ENCODE measurements at places on chromosomes 6 and 20.

- DNase-seq = no peak
These were observed 108.8 kb upstream of the TENT5A start for GRCh38 chr6:81861281-81861680.

GRCh38 chr20:22620342-22620741, 36.0 kb upstream of the FOXA2 start:
- no peak for DNase-seq

- DNase-seq = no peak
These were observed 332.0 kb downstream of the BTBD9 start for GRCh38 chr6:38307740-38308139.

DNA sequence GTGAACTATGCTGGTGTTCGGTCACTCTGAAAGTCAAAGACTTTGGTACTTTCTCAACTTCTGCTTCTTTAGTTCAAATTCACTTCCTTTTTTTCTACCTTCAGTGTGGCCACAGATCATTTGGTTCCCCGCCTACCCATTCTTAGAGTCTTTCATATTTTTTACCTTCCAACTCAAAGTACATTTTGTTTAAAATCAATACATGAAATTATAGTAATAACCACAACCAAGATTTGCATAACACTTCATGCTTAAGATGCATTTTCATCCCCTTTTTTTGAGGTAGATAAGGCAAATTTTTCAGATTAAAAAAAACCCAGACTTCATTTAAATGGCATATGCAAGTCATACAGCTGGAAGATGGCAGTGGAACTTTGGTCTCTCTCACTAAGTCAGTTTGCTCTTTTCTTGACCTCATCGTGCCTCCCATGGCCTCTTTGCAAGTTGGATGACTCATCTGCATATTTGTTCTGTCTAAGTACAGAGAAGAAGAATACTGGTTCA, 11.9 kb upstream of the CNR1 start:
- no peak for DNase-seq

DNA sequence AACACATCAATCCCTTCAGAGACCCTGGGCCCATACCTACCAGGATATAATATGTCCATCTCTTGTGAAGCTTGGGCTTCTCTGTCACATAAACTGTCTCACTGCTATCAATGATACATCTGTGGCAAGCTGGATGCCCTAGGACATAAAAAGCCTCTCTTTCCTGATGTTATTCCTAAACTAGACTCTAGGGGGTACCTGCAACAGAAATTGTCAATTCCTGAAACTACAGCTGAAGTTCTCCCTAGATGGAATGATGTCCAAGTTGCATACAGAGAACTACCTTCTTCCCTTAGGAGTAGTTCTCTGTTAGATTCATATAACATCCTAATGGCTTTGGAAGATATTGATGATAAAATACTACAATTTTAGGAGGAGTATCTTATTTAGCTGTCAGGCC, 35.8 kb downstream of the TBX18 start:
- no peak for DNase-seq

- no peak for DNase-seq
These were observed 119.4 kb downstream of the SASH1 start for GRCh38 chr6:148461986-148462577.

DNA sequence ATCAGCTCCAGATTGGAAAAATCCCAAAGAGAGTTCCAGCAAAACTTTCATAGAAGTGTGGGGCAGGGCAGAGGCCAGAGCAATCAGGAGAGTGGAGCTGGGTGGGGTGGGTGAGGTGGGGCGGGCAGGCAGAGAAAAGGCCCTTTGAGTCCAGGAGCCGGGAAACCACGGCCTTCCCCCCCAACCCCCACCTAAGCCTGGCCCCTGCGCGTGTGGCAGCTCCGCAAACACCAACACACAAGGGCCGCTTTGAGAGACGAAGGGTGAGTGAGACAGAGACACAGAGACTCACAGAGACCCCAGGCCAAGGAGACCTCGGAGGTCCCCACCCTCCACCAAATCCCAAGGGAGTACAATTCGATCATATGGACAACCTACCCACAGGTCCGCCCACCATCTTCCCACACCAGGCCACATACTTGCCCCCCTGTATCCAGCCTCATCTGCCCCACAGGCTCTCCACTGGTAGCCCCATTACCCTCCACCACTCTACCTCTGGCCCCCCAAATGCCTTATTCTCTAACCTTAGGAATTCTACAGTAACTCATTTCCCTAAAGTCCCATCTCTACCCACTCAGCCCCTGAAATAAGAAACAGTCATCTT, 1.7 kb downstream of the COL11A2 start:
- no peak for DNase-seq

DNA sequence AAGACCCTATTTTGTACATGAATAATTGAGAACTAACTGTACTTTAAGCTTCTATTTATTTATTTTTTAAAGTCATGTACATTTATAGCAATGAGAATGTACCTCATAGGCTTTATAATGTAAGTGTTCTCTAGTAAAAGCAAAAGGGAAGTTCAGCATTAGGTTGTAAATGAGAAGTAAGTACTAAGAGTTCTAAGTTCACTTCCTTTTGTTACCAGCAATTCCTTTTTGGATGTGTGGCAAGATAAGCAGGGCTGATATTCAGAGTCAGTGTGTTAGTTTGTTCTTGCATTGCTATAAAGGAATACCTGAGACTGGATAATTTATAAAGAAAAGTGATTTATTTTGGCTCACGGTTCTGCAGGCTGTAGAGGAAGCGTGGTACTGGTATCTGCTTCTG, 54.0 kb upstream of the CCN2 start:
- DNase-seq = no peak

Measured in NCI-H446 treated with DMSO at 0.1 percent for 48 hours (cell line).